ENCODE measurements at places on chromosomes 6 and 20.

- DNase-seq = no peak
Observed at GRCh38 chr20:137668-138490, 4.5 kb upstream of the DEFB126 start.

DNA sequence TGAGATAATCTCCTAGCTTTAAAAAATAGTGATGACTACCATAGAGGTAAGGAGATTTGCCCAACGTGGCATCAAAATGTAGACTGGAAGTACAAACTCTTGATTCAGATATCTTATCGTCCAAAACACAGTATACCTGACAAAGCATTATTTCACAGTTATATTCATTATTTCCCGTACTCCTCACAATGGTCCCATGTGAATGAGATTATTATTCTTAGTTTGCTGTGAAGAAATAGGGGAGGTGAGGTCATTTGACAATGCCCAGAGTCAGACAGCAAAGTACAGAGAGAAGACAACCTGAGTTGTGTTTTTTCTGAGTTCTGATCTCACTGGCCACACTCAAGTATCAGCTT is 1.2 kb upstream of the TFB1M start:
- no peak for DNase-seq

DNA sequence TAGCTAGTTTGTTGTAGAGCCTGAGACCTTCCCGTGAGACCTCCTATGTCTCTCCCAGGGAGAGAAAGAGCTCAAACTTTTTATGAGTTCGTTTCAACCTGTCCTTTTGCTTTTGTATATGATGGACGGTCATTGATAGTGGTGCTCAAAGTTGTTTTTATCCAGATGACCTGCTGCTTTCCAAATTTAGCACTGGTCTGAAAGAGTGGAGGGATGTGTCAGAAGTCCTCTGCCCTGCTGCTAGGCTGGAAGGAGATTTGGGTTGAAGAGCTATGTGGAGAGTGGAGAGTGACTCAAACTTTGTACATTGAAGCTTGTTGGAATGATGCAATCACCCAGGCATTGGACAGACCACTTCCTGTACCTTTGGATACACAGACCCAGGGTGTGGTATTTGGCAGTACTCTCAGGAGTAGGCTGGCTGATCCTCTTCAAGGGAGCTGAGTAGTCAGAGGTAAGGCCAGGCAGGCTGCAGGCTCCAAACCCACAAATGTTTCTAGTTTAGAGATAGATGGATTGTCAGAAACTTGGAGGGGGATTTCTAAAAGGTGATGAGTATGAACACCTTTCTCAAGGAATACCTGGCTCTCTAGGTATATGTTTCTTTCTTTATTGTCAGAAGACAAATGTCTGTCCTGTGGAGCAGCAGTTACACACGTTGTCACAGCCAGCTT is 49.4 kb upstream of the RREB1 start:
- no peak for DNase-seq

- DNase-seq = no peak
Observed at GRCh38 chr20:44833437-44833836, 23.1 kb upstream of the RIMS4 start.

DNA sequence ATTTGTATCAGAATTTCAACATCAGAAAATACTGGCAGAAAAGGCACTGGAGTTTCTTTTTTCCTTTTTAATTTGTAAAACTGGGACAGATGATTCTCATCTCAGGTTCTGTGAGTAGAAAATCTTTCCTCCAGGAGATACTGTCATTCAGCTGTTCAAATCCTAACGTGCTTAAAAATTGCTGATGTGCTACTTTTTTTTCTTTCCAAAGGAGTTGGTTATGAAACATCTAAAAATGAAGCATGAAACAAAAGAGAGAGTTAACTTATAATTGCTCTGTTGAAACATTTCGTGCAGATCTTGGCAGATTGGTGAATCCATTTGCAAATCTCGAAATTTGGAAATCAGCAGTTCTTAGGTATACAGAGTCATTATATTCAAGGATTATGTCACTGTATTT is 622.6 kb downstream of the RNF144B start:
- DNase-seq = no peak

GRCh38 chr6:44496665-44497369 is 109.3 kb downstream of the CDC5L start:
- no peak for DNase-seq

DNA sequence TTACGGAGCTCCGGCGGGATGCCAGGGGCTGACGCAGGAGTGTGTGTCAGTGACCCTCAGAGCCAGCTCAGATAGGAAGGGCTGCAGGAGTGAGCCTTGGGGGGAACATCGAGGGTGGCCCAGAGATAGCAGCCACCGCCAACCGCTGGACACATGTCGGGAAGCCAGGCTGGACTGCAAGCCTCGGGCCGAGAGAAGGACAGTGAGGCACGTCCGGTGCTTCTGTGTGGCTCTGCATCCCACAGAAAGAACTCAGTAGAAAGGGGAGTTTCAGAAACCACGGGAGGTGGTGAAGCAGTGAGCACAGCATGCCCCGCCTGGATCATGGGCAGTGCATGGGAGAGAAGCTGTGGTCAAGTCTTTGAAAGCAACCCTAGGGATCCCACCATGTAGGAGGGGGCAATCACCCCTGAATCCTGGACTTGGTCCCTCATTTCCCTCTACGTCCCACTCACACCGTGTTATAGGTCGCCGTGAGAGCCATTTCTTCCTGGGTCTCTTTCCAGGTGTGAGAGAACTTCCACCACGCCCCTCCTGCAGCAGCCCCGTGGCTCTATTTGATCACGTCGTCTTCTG is 383.7 kb upstream of the CDH4 start:
- DNase-seq = no peak

DNA sequence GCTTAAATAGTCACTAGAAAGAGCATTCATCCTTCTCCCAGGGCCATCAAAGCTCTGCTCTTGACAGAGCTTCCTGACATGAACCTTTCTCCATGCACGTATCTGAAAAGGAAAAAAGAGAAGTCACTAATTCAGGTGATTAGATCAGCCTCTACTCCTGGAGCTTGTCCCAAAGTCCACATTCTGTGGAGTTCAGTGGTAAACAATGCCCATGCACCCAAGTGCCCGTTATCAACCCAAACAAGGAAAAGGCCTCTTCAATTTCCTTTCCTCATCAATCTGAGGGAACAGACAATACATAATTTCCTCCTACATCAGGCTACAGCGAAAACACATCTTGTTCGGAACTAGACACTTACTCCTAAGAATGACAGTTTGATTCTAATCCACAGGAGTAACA is 129.2 kb upstream of the PCSK2 start:
- DNase-seq = no peak

GRCh38 chr6:72250664-72251063 is 364.3 kb downstream of the RIMS1 start:
- no peak for DNase-seq

- DNase-seq = peak; percentile 6
Observed at GRCh38 chr20:38601216-38602184, at the start of gene ARHGAP40. ARHGAP40 (plus strand) TSS chr20:38601809.

GRCh38 chr20:21006611-21007010 is 99.5 kb downstream of the LINC00237 start:
- no peak for DNase-seq

DNA sequence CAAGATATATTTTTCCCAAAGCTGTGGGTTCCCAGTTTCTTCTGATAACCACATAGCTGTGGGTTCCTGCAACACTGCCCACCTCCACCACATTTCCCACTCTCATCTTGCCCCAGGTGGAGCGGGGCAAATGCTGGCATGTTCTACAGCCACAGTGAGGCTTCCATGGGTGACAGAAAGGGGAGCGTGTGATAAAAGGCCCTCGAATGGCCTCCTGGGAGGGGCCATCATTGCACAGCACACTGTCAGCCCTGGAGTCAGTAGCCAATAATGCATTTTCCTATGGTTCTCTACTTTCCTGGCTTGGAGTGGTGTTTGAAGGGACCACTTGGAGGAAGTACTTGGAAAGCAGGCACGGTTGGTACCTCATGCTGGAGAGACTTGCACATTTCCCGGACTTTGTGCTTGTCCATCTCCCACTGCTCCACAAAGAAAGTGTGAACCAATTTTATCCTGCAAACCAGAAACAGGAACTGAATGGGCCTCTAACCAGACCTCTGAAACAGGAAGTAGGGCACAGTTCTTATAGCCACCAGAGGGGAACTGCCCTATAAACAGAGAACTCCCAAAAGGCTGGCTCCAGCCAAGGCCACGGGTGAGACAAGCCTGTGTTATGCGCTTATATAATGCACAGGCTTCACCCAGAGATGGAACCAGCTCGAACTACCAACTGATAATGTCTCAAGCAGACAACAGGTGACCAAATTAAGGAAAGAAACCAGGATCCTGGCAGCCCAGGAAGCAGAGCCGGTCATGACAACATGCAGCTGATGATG is 8.6 kb downstream of the MAP3K5 start:
- DNase-seq = no peak

GRCh38 chr6:158086504-158087223 is 81.4 kb downstream of the SERAC1 start:
- DNase-seq = no peak

DNA sequence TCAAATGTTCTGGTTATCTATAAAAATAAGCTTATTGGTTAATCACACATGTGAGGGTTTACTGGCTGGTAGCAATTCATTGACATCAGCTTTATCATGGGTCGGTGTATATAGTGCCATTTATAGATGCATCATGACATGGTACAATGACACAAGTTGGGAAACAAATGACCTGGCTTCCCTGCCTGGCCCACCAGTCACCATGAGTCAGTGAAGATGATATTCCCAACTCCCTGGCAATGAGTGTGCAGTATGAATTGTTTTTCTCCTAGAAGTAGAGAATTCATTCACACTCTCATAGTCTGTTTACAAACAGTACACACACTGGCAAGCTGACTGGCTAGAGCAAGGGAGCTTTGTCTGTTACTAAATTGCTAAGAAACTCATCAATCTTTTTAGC is 37.2 kb upstream of the CALHM6 start:
- no peak for DNase-seq

DNA sequence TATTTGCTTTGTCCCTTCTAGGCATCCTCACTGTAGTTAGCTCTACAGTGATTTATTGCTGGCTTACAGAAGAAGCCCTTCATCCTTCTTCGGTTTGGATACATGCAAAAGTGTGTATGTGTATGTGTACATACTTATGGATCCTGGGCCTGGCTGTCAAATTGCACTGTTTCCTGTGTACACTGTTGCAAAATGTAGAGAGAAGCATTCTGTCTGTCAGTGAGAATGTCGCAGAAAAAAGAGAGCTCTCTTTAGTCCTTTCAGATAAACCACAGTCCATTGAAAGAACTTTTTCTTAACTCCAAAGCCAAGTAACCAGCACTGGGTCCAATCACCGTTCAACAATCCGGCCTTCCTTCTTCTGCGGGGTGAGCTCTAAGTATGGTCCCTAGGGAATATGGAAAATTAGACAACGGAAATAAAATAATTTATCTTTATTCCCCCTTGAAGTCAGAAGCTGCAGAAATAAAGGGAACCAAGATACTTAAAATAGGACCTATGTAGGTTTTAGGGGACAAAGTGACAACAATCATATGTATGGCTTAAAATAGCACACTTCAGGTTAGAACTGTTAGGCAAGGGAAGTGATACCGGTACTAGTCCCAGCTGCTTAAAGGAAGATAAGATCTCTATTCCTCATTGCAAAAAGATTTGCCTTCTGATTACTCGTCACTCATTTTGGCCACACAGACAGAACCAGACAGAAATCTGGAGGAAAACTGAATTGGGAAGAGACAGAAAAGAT is 107.0 kb downstream of the CD83 start:
- DNase-seq = no peak

GRCh38 chr20:58228484-58229197 is at the start of gene ANKRD60:
ANKRD60 (minus strand) TSS chr20:58228653; CDS start chr20:58228653, 0 bp downstream.
- DNase-seq = peak; percentile 16

- DNase-seq = no peak
Observed at GRCh38 chr6:168196881-168197635, 118.0 kb upstream of the FRMD1 start.

DNA sequence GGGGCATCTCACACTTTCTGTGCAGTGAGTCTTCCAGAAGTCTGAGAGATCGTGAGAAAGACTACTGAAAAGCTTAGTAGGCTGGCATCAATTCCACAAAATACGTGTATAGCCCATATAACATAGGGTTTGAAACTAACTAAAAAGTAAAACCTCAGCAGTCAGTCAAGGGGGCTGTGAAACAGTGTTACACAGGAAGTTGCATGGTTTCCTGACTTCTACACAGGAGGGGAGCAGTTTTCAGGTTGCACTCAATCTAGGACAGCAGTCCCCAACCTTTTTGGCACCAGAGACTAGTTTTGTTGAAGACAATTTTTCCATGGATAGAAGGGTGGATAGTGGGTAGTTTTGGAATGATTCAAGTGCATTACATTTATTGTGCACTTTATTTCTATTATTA is 4.7 kb upstream of the LY86 start:
- no peak for DNase-seq

DNA sequence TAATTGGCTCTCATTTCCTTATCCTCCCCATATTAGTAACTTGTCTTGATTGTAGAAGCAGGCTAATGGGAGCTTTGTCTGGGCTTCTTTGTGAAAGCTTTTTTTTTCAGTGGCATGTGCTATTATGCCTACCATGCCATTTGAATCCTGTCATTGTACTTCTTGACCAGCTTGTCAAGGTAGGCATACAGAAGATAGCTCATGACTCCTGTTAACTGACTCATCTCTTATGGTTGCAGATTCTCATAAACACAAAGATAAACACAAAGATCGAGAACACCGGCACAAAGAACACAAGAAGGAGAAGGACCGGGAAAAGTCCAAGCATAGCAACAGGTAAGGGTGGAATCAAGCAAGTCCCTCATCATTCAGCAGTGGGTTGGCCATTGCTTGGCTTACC is 32.5 kb downstream of the TOP1 start:
- DNase-seq = no peak

Data from stimulated activated CD8-positive, alpha-beta memory T cell treated with anti-CD3 and anti-CD28 coated beads, Interleukin-7, amount 100 ng/mL, for 48 hours (primary cell).